ENCODE measurements at places on chromosomes 11 and 22.

GRCh38 chr11:85672105-85672902 is 7.4 kb upstream of the CREBZF start:
- no peak for DNase-seq

DNA sequence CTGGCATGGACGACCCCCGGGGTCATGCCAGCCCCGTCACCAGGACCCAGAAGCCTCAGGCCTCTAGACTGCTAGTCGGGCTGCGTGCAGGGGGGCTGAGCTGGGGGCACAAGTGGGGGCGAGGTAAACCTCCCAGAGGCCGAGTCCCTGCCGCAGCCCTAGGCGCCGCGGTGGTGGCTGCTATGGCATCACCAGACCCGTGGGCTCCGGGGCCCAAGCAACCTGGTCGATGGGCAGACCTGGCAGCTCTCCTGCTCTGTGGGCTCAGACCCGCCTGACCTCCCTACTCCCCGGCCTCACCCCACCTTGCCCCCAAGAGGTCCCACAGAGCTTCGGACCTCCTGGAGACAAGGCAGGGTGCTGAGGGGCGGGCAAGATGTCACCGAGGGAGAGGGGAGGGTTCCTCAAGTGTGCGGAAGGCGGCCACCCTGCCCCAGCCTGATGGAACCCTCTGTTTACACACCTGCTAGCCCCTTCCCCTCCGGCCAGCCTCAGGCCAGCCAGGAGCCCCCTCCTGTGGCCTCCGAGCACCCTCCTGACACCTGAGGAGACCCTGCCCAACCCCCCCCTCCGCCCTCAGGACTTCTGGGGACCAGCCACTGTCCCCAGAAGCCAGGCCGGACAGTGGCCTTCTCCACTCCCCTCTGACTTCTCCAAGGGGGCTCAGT is 9.4 kb downstream of the IGF2 start:
- DNase-seq: no peak

GRCh38 chr11:2374456-2375201 is 2.5 kb upstream of the CD81 start:
- no peak for DNase-seq

DNA sequence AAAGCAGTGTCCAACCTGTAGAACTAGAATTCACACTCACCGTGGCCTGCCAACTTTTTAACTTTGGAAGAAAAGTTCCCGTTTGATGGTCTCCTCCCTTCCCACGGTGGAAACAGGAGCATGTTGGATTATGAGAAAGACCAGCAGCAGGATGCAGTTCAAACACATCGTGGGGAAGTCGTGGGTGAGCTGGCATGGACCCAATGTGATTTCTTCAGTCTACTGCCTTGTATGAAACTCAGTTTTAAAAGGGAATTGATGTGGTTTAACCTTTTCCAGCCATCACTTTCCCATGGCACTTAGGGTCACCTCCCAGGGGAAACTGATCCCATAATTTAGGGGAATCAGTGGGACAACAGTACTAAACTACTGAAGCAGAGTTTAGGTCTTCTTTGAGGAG is 318.3 kb downstream of the CADM1 start:
- no peak for DNase-seq

- DNase-seq: no peak
Observed at GRCh38 chr11:2816941-2817421, 68.6 kb downstream of the CDKN1C start.

- peak; percentile 61 for DNase-seq
Observed at GRCh38 chr11:71927820-71928736, at the start of gene XNDC1N. Gene XNDC1N, minus strand, starts transcription at chr11:71928594. Its CDS starts 5,241 bp downstream, at chr11:71923353.

GRCh38 chr22:17451316-17451715 is 82.1 kb downstream of the CECR2 start:
- no peak for DNase-seq

All from activated T-cell treated with anti-CD3 and anti-CD28 coated beads for 48 hours (primary cell).